Vagina (tissue), 2 donors: ENCODE measurements at places on chromosomes 16 and 17.
A peak's percentile ranks its signal among the peaks of the same experiment; 100 is the strongest.

DNA sequence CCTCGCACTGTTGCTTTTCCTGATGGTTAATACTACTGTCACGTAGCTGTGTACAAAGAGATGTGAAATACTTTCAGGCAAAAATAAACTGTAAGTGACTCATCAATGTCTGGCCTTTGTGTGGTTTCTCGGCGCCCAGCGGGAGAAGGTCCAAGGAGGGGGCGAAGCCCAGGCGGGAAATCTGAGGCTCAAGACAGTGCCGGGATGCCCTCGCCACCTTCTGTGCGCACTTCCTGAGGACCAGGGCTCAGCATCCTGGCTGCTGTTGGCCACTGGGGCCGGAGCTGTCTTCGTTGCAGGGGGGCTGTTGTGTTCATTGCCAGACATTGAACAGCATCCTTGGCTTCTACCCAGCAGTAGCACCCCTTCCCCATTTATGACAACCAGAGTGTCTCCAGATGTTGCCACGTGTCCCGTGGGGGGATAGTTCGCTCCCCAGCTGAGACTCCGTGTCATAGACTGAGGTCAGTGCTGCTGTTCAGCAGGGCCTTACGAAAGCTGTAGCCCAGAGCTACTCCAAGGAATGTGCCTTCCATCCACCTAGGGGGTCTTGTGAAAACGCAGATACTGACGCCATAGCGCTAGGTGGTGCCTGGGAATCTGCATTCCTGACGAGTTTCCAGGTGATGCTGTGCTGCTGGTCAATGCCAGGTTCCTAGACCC is 67.3 kb upstream of the PLCG2 start:
- DNase-seq, result no peak

GRCh38 chr17:17815062-17815406 is 21.8 kb downstream of the SREBF1 start:
- no peak for DNase-seq

- DNase-seq, result no peak
These were observed 75.7 kb upstream of the TMEM132E start for GRCh38 chr17:34503528-34504195.

DNA sequence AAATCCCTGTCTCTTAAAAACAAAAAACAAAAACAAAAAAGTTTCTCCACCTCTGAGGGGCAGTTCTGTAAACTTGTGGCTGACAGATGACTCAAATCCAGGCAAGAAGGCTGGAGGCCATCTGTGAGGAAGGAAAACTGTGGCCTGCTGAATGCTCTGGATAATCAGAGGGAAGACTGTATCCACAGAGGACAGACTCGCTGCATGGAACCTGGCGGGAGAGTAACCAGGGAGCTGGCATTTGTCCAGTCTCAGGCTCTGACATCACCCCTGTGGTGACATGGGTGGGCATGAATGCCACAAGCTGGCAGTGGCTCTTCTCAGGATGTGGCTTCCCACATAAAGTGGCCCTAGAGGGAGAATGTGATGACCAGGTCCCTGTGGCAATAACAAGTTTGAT is 2.8 kb upstream of the KSR1 start:
- no peak for DNase-seq

- no peak for DNase-seq
These were observed 468 bp downstream of the IL4R start for GRCh38 chr16:27314161-27314723.

- no peak for DNase-seq
These were observed 6.0 kb upstream of the ARL5C start for GRCh38 chr17:39171933-39172332.

GRCh38 chr17:65225061-65225460 is 87.9 kb downstream of the RGS9 start:
- DNase-seq, result no peak

GRCh38 chr17:68035131-68035522 is 408 bp upstream of the KPNA2 start:
- no peak for DNase-seq

GRCh38 chr17:7523033-7523432 is 25.8 kb upstream of the TNFSF12 start:
- DNase-seq, result no peak

DNA sequence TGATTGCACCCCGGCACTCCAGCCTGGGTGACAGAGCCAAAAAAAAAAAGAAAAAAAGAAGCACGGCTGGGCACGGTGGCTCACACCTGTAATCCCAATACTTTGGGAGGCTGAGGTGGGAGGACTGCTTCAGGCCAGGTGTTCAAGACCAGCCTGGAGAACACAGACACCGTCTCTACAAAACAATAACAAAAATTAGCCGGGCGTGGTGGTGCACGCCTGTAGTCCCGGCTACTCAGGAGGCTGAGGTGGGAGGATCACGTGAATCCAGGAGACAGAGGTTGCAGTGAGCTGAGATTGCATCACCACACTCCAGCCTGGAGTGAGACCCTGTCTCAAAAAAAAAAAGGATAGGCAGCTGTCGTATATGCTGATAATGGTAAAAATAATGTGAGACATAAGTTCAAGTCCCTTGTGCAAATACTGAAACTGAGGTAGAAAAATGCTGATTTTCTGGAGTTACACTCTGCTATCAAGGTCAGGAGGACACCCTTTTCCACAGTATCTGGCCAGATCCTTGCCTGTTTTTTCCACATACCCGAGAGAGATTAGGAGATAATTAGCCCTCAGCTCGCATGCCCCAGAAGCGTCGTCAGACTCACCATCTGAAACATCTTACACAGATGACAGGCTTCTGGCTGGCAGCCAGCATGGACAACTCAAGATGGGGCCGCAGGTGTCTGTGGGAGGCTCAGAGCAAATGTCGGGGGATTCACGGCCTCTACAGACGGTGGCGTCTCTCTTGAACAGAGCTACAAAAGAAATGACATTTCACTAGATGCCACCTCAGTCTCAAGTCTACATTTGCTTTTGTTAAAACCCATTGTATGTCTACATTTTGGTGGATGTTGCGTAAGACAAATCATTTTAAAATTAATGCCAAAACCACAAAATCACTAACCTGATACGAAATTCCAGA is 36.8 kb downstream of the WDR45B start:
- DNase-seq, result no peak

GRCh38 chr16:3472878-3473595 is 22.3 kb downstream of the C16orf90 start:
- DNase-seq, result no peak

- DNase-seq, result no peak
These were observed 4.6 kb downstream of the SMCR8 start for GRCh38 chr17:18319604-18320256.

DNA sequence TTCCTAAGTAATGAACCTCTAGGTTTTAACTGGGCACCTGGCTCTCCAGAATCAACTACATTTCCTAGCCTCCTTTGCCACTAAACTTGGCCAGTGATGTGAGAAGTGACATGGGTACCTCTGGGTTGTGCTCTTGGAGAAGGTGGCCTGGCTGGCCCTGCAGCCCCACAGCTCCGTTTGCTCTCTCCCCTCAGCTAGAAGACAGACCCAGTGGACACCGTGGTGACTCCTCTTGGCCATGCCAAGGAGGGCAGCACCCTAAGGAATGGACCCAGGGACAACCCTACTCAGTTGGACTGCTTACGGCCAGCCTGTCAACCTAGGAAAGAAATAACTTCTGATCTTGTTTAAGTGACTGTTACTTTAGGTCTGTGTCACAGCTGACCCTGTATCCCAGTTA is 151.4 kb downstream of the TMEM132E start:
- DNase-seq, result peak; percentile 64

DNA sequence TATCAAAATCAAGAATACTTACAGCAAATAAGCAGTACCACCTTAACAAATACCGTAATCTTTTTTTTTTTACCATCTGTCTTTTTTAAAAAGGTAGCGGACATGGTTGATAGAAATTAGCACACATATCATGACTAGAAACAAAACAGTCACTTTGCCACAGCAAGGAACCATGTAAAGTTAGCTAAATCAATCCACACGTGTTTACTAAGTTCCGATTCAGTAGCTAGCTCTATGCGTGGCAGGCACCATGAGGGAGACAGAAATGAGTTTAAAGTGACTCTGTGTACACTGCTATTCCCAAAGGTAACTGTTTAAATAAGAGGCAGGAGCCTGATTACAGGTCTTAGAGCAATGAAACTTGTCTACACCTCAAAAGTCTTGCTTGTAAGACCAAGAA is 108.6 kb downstream of the XYLT1 start:
- no peak for DNase-seq

- no peak for DNase-seq
These were observed 28.1 kb downstream of the GRIN2C start for GRCh38 chr17:74831444-74832146.

DNA sequence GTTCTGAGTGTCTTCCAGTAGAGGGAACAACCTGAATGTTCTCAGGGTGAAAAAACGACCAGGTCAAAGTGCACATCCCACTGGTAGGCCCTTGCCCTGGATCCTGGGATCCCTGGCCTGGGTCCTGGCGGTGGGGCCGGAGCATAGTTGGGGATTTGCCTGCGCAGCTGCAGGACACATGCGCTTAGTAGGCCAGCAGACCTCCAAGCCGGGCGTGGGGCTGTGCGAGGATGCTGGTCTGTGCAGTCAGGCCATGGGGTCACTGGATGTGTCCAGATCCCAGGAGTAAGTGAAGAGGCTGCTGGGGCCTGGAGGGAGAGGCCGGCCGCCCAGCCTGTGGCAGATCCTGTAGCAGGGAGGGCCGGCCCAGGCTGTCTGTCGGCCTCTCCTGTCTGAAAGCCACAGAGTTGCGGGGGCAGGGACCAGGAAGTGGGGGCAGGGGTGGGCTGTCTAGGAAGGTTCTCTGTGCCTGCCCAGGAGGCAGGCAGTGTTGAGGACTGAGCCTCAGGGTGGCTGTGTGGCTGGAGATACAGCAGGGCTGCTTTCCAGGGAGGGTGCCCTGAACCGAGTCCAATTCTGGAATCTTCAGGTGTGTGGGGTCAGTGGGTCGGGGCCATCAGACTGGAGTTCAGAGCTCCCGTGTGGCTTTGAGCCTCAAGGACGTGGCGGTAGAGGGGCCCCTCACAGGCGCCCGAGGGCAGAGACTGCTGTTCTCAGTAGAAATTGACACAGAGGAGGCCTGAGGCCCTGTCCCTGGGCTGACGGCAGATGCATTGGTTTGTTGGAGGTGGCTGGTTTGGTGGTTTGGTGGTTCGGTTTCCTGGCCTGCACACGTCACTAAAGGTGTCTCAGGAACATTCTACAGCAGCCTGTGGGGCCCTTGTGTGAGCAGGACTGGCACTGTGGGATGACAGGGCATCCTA is 17.2 kb upstream of the NUDT16L1 start:
- DNase-seq, result no peak

DNA sequence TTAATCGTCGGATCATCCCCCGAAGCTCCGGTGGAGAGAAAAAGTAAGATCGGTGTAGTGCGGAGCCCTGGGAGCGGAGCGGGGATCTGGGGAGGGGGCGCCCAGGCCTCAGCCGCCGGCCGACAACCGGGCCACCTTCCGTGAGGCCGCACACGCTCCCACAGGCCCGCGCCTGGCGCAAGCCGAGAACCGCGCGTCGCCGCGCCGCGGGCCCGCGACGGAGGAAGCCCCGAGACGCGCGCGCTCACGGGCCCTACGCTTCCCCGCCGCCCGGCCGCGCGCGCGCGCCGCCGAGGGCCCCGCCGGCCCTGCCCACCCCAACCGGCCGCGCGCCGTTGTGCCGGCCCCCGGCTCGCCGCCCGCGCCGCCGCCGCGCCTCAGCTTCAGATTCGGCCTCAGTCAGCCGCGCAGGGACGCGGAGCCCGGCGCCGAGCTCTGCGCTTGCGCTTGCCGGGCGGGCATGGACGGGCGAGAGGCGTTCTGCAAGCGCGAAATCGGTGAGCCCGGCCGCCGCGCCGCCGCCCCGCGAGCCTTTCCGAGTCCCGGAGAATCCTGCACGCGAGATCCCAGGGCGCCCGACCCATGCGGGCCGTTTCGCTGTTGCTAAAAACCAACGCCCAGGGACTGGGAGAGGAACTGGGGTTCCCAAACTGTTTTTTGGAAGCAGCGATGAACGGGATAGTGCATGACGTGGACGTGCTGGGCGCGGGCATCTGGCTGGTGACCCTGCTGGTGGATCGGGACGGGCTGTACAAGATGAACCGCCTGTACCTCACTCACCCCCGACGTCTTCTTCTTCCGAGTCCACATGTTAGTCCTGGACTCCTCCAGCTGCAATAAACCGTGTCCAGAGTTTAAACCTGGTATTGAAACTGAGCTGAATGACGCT is 28.0 kb upstream of the LRRC37A start:
- DNase-seq, result no peak

DNA sequence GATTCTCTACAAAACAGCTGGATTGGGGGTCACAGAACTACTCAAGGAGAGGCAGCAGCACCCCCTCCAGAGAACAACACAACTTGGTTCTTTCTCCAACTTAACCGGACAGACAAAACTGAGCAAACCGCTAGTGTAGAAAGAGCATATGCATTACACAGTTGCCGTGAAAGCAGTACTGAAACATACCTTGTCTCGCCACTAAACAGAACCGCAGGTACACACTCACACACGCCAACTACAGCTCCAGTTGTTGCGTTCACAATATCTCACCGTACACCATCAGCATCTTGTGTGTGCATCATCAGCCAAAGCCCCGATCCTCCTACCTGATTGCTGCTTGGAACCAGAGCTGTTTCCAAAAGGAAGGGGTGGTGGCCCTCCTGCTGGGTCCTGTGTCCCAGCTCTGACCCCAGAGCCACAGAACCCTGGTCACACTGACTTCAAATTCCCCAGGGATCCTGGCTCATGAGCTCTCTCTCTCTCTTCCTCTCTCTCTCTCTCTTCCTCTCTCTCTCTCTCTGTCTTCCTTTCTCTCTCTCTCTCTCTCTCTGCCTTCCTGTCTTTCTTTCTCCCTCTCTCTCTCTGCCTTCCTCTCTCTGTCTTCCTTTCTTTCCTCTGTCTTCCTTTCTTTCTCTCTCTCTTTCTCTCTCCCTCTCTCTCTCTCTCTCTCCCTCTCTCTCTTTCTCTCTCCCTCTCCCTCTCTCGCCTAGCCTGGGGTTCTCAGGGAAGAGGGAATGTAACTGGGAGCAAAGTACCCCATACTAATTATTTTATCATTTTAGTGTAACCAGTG is 8.4 kb downstream of the PIMREG start:
- no peak for DNase-seq

- no peak for DNase-seq
These were observed 110.3 kb upstream of the RBL2 start for GRCh38 chr16:53323924-53324323.

GRCh38 chr16:14347706-14348105 is 276.6 kb downstream of the MRTFB start:
- no peak for DNase-seq

DNA sequence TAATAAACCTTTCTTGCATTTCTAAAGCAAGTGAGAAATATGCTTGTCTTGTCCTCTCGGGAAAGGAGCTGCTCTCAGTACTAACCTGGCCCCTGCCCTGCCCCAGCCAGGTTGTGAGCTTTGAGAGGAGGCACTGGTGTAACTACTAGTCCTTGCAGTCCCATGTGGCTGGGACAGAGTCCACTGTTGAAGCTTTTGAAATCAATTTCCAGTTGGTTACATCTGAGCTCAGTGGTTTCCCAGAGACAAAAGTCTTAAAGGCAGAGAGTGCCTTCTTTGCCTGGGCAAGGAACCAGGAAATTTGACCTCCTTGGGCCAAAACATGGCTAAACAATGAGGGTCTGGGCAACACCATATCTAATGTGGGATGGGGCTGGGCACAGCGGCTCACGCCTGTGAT is 48.7 kb downstream of the GSG1L start:
- no peak for DNase-seq
